ENCODE measurements at places on chromosomes 11 and 22. TPM values are rescaled to one million over a fixed set of nuclear protein-coding genes. Genes with fewer than 3 reads are reported as not detected.

OR2D2 gene
- 0.78 TPM for total RNA-seq

MS4A2 gene
- total RNA-seq = not detected

IGSF22 gene
- total RNA-seq = not detected

LRRN4CL gene
- total RNA-seq = 0.23 TPM

PTGDR2 gene
- total RNA-seq = 0.05 TPM

ELMOD1 gene
- 2.8 TPM for total RNA-seq

RASL10A gene
- total RNA-seq = not detected

PNPLA2 gene
- 23.5 TPM for total RNA-seq

GSTT2B gene
- 4.2 TPM for total RNA-seq

AQP11 gene
- total RNA-seq = 8.9 TPM

FZD4 gene
- 6.0 TPM for total RNA-seq

F2 gene
- not detected for total RNA-seq

MMP13 gene
- total RNA-seq = not detected

PLEKHB1 gene
- 1.2 TPM for total RNA-seq

ENDOD1 gene
- 79.0 TPM for total RNA-seq

MADD gene
- total RNA-seq = 14.3 TPM

KDM4D gene
- total RNA-seq = 0.74 TPM

OR5A1 gene
- total RNA-seq = not detected

PDE2A gene
- 1.3 TPM for total RNA-seq

SORL1 gene
- 27.6 TPM for total RNA-seq

LINC01488 gene
- not detected for total RNA-seq

MRGPRX3 gene
- total RNA-seq = not detected
